CD4-positive, alpha-beta T cell treated with Interleukin-17A for 4 hours (primary cell): ENCODE measurements at places on chromosomes 13 and 19.

DNA sequence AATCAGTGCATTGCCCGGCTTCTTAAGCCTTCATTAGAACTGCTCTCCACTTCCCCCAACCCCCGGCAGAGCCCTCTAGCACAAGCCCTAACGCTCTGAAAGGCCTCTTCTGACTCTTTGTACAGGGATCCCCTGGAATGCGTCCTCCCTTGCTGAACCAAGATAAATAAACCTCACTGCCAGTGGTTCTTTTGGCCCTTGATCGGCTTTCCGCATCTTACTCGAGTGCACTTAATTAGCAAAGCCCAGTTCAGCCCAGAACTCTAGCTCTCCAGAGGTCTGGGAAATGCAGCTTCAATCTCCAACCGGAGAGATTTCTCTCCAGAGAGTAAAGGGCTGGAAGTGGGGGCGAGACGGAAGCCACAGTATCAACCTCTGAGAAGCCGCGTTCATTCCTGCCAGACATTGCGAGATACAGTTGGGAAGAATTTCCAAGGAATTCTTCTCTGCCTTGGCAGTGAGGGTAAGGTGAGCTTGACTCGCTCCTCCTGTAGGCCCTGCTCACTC is 8.7 kb upstream of the ZNF444 start:
- no peak for DNase-seq

GRCh38 chr19:3115916-3116602 is 19.8 kb upstream of the GNA15 start:
- DNase-seq: no peak

GRCh38 chr13:40064154-40065097 is 409.0 kb downstream of the COG6 start:
- DNase-seq: no peak

GRCh38 chr19:15252398-15253018 is 20.3 kb upstream of the EPHX3 start:
- no peak for DNase-seq

DNA sequence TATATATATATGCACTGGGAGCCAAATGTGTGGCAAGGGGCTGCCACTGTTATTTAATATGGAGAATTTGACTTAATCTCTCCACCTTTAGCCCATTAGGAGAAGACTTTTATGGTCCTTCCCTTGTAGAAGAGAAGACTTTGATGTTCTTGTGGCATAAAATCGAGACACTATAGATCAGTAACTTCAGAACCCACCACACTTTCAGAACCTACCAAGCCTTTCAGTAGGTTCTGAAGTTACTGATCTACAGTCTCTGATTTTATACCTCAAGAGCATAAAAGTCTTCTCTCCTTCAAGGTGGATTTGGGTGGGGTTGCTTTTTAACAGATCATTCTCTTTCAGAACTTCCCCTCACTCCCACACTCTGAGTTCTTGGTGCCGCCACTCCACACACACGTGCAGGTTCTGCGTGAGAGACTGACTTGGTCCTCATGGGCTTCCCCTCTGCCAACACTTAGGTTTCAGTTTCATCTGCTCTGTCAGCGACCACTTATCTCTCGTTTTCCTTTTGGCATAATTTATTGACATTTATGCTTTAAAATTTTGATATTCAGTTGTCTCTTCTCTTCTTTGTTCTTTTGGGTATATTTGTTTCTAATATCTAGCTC is 213.4 kb upstream of the PCDH17 start:
- no peak for DNase-seq

GRCh38 chr13:30735025-30735871 is at the start of gene ALOX5AP:
TSS of gene ALOX5AP (plus strand) at chr13:30735543. CDS start at chr13:30735606, 63 bp downstream.
- peak; percentile 63 for DNase-seq

DNA sequence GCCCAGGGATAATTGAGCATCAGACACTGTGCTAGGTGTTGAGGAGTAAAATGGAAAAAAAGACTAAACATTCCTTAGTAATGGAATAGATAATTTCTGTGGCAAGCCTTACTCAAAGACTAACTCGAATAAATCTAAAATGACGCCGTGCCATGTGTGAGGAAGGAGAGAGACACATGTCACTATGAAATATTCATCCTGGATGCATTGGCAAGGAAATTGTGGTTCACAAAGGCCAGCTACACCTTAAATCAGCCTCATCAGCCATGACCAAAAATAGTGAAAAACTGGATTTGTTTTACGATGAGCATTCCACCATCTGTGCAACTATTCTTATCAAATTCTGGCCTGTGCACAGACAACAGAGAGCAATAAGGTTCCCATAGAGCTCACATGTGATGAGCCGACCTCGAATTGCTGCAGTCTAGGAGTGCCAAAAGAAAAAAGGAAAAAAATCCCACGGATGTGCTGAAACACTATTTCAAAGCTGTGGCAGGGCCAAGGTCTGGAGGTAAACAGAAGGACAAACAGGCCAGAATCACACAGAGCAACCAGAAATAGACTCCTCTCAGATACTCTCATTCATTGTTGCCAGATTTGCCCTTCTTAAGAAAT is 505.7 kb downstream of the EFNB2 start:
- DNase-seq: no peak

DNA sequence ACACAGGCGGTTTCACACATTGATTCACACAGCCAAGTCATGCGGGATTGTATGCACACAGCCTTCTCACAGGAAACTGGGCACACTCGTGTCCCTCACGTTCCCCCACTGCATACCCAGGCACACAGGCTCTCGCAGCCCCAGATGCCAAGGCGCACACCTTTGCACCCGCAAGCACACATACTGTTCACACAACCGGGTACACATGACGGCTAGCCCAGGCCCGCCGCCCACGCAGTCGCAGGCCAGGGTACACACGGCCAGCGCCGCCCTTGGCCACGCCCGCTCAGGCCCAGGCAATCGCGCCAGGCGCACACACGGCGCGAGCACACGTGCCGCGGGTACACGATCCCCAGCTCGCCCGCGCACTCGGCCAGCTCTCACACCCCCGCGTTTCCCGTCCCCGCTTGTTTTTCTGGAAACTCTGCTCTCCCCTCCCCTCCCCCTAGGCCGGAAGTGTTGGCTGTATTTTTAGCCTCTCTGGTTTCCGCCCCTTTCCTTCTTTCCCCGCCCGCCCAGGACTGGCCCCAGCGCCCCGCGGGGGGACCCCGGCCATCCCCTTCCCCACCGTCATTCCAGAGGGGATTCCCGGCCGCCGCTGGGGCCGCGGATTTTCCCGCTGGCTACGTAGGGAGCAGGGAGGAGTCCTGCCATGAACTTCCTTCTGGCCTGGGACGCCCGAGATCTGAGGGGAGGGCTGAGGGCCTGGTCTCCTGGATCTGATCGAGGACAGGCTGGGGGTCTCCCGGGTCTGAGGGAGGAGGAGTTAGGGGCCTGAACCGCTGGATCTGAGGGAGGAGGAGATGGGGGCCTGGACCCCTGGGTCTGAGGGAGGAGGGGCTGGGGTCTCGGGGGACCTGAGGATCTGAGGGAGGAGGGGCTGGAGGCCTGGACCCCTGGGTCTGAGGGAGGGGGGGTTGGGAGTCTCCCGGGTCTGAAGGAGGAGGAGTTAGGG is 4.0 kb upstream of the ZFP36 start:
- peak; percentile 87 for DNase-seq

DNA sequence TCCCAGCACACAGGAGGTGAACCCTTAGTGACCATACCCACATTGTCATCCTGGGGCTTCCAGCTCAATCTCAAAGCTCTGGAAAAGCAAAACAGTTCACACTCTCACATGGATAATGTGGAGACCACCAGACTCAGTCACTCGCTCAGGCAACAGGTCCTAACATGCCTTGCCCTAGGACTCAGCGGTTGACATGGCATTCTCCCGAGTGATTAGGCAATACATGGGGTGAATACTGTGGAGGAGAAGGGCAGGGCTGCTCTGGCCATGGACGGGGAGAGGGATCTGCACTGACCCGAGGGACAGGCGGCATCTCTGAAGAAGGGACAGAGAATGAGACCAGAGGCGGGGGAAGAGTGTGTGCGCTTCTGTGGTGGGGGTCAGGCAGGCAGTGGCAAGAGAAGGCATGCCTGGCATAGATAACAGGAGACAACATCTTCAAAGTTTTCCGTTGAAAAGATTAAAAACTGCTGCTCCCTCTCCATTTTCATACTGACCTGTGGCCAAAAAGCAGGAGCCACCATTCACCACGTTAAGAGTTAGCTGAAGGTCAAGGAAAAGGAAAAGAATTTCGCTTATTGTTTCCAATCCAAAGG is 44.5 kb upstream of the EPHX3 start:
- no peak for DNase-seq

- peak; percentile 77 for DNase-seq
Observed at GRCh38 chr13:114132419-114133121, at the start of gene RASA3. TSS of gene RASA3 (minus strand) at chr13:114132623. CDS start at chr13:114132489, 134 bp downstream.

GRCh38 chr13:44932171-44932849 is 57.0 kb downstream of the NUFIP1 start:
- DNase-seq: no peak

DNA sequence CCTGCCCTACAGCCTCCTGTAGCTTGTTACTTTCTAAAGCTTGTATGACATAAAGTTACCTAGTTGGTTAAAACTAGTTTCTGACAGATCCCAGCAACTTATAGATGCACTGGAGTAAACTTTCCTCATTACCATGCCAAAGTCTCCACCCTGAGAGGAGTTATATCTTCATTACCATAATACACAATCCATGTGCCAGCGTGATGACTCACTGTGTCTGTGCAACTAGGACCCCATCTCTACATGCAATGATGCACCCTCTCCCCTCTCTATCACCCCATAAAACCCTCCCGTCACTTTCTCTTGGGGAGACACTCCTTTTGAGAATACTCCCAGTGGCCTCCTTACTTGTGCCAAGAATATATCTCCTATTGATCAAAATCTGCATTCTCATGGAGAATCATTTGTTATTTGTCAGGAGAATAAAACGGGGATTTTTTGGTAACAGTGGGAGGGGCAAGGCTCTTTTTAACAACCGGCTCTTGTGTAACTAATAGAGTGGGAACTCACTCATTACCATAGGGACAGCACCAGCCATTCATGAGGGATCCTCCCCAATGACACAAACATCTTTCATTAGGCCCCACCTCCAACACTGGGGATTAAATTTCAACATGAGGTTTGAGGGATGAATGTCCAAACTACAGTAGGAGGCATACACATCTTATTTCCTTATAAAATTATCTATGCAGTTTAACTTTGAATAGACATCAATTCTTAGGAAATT is 235.1 kb upstream of the ATXN8OS start:
- no peak for DNase-seq

- no peak for DNase-seq
Observed at GRCh38 chr19:852136-853013, at the start of gene ELANE. TSS of gene ELANE (plus strand) at chr19:852303. CDS start at chr19:852329, 26 bp downstream.

GRCh38 chr19:6087074-6087571 is 23.2 kb downstream of the RFX2 start:
- peak; percentile 63 for DNase-seq

GRCh38 chr19:1445185-1445931 is 4.6 kb upstream of the APC2 start:
- DNase-seq: peak; percentile 82

DNA sequence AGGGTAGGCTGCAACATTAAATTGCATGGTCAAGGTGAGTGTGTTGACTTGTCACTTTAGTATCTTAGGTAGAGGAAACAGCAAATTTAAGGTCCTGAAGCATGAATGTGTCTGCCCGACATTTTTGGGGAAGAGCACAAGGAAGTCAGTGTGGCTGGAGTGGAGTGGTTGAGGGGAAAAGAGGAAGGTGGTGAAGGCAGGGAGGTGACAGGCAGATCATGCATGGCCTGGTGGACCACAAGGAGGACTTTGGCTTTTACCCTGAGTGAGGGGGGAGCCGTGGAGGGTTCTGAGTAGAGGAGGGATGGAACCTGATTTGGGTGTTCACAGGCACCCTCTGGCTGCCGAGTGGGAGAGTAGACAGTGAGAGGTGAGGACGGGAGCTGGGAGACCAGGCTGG is 168.0 kb downstream of the IER2 start:
- DNase-seq: no peak

GRCh38 chr13:77338961-77339401 is 12.1 kb upstream of the MYCBP2 start:
- DNase-seq: no peak

- DNase-seq: no peak
Observed at GRCh38 chr13:58247080-58247479, 615.5 kb downstream of the PCDH17 start.

GRCh38 chr13:79404985-79405384 is 1.1 kb downstream of the RBM26 start:
- peak; percentile 7 for DNase-seq
